ENCODE measurements at places on chromosomes 5 and 9. TPM values are rescaled to one million over a fixed set of nuclear protein-coding genes. Genes with fewer than 3 reads are reported as not detected.
A peak's percentile ranks its signal among the peaks of the same experiment; 100 is the strongest.

Gene C9
- total RNA-seq = not detected

GRCh38 chr5:36031223-36031622, 35.5 kb downstream of the UGT3A2 start:
- no peak overlapping the region for H3K27ac ChIP-seq
- H3K27me3 ChIP-seq = no peaks in the 10 kb centered on the region
- H3K4me3 ChIP-seq = no peak overlapping the region
- no peaks in the 10 kb centered on the region for H3K4me1 ChIP-seq

DNA sequence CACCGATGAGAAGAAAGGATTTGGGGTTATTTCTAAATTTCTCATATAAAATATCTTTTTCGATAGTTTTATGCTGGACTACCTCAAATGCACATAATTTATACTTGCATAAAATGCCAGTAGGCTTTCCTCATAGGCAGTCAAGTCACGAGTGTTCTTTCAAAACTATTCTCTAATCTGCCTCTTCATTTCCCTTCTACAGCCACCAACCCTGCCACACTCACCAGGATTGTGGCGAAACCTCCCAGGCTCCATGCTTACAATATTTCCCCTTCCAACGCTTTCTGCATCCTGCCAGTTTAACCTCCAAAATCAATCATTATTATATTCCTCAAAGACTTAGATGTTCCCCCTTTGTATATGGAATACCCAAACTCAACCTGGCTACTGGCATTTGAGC, 65.4 kb downstream of the FRMD3 start:
- H3K36me3 ChIP-seq = no peaks in the 10 kb centered on the region
- H3K27ac ChIP-seq = no peak overlapping the region
- no peak overlapping the region for H3K4me3 ChIP-seq
- H3K27me3 ChIP-seq = no peaks in the 10 kb centered on the region
- H3K4me1 ChIP-seq = no peaks in the 10 kb centered on the region
- DNase-seq = no peak

DNA sequence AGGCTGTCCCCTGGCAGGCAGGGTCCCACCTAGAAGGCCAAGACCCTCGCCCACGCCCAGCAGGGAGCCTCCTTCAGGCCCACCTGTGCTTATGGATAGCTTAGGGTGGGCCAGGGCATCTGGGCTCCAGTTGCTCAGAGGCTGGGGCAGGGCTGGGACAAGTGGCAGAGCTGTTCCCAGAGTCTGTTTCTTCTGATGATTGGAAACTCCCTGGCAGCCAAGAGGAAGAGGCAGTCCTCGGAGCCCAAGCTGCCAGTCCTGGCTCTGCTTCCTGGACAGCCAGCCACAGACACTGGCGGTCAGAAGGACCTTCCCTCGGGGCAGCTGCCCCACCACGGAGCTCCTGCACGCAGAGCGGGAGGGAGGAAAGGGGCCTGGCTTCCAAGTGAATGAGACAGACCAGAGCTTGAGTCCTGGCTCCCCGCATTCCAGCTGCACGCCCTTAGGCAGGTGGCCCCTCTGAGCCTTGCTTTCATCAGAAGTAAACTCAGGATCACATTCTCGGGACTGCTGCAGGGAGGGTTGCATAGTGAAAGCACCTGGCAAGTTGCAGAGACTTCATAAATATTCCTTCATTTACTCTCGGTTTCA, 37.9 kb upstream of the GABRP start:
- no peaks in the 10 kb centered on the region for H3K36me3 ChIP-seq
- H3K4me1 ChIP-seq = peaks cover 63% of the 10 kb centered on the region
- peak overlapping the region; percentile 71 for H3K27ac ChIP-seq

- DNase-seq = no peak
- H3K36me3 ChIP-seq = no peaks in the 10 kb centered on the region
- no peak overlapping the region for H3K4me3 ChIP-seq
- no peaks in the 10 kb centered on the region for H3K27me3 ChIP-seq
Measured at GRCh38 chr5:6343951-6344592, 34.3 kb downstream of the MED10 start.

GRCh38 chr9:101462558-101462957, 27.0 kb upstream of the ALDOB start:
- no peaks in the 10 kb centered on the region for H3K27me3 ChIP-seq
- DNase-seq = no peak
- no peaks in the 10 kb centered on the region for H3K36me3 ChIP-seq
- H3K4me1 ChIP-seq = peaks cover 6% of the 10 kb centered on the region
- no peak overlapping the region for H3K27ac ChIP-seq

Data from body of pancreas (tissue), 4 donors.